Urothelium cell line (cell line): ENCODE measurements at places on chromosomes 2 and 18.
A peak's percentile ranks its signal among the peaks of the same experiment; 100 is the strongest.

DNA sequence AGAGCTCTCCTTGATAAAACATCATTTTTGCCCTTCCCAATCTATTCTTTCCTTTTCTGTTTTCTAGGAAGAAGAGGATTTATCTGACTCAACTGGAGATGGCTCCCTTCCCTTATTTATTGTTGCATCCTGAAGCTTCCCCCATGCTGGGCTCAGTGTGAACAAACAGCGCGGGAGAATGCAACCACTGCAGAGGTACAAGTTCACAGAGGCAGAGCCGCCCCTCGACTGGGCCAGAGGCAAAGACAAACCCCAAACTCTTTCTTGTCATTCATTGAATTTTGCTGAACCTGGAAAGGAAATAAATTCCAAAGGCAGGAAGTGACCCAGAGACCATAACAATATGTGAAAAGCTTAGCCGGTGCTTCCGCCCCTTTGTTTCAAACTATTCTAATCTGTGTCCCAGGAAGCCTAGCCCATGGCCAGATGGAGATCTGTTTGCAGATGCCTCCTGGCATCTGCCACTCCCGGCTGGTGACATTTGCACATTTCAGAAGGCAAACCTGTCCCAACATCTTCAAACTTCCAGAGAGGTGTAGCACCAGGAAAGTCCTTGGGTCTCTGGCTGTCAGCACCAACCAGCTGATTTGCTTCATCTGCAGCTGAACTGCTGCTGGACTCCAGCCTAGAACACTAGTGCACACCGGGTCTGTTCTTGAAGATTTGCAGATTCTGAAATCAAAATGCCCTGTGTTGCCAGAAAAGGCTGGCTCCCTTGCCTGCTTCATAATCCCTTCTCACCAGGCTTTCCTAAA is 79.4 kb upstream of the MAP4K3 start:
- no peak for DNase-seq

GRCh38 chr2:217106650-217107014 is 246.8 kb upstream of the TNP1 start:
- peak; percentile 46 for DNase-seq

DNA sequence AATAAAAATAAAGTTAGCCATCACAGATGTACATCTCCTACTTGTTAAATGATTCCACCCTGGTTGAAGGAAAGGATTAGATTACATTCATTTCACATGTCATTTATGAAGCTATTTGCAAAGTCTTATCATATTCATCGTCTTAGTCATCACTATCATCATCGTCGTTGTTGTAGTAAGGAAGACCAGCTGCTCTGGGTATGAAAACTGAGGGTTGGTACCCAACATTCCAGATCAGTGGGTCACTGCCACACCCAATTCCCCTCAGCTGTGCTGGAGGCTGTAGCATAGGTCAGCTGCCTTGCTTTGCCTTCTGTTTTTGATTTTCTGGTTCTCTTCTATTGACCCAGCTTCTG is 20.9 kb upstream of the CCBE1 start:
- DNase-seq = peak; percentile 84

GRCh38 chr2:42421157-42421485 is 60.1 kb upstream of the COX7A2L start:
- DNase-seq = no peak

DNA sequence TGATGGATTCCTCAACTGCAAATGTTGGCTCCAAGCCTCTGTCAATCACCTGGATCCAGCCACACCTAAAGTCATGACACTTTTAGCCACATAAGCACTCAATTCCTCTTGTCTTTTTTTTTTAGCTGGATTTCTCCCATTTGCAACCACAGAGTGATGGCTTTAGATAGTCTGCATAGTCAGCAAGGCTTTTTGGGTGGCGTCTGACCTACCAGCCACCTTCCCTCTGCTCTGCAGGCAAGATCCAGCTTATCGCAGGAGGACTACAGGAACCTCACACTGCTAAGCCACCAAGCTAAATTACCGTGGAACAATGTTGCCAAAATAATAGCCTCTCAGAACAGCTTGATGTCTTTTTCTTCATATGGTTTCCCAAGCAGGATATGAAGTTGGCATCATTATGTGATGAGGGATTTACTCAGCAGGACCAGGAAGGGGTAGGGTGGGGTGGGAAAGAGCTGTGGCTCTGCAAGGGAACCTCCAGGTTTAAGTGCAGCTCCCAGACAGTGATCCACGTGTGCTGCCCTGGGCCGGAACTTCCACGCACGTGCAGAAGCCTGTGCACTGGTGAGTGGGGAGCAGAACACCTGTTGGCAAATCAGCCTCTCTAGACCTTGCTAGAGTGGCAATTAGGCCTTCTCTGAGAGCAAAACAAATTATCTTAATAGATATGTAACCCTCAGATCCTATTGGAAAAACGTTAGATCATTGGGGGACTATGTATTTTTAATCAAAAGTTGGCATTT is 170.6 kb upstream of the NCK2 start:
- no peak for DNase-seq

DNA sequence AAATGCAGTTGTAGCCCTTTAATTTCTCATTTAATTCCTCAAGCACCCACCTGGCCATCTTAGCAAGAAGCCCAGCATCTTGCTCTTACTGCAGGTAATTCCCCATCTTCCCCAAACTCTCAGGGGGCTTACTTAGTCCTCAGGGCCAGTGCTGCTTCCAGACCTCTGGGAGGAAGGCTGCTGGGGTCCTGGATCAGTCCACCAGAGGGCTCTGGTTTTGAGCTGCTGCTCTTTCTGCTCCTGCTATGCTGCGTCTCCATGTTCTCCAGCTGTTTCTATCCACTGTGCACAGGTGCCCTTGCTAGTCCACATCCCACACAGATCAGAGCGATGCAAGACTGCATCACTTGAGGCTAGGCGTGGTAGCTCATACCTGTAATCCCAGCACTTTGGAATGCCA is 34.5 kb upstream of the TMEM87B start:
- no peak for DNase-seq

DNA sequence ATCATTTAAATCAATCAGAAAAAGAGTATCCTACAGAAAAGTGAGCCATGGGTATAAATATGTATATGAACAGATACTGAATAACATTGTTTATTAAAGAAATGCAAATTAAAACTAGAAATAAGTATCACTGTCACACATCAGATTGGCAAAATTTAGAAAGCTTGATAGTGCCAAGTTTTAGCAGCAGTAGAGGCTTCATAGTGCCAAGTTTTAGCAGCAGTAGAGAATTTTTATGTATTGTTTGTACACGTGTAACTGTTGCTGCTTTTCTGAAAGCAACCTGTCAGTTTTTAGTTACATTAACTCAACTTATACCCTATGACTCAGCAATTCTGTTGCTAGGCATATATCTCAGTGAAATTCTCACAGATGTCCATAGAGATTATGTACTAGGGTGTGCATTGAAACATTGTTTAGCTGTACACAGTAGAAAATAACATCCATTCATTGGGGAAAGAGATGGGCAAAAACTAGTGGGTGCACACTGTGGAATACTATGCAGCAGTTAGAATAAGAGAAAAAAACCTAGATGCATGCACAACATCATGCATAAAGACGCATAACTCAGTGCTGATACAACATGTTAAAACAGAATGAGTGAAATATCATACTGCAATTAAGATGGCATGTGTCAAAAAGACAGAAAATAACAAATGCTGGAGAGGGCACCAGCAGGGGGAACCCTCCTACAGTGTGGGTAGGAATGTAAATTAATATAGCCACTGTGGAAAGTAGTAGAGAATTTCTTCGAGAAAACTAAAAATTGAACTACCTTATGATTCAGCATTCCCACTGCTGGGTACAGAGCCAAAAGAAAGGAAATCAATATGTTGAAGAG is 294.5 kb upstream of the NT5C1B start:
- peak; percentile 14 for DNase-seq

DNA sequence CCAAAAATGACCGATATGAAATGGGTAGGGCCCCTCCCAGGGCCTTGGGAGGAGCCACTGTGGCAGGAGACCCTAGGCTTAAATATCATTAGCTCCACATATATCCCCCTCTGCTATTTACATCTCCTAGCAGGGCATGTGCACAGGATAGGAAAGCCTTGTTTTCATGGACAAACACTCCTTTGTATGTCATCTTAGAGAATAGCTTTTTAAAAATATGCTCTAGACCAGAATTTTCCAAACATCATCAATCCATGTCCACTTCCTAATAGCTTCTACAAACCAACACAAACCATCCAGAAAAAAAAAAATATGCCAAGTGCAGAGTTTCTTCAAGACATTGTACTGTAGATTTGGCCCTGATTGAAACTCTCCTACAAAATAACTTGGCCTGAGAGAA is 10.8 kb downstream of the DAPL1 start:
- DNase-seq = no peak

GRCh38 chr18:50071397-50071796 is 123.5 kb downstream of the MYO5B start:
- DNase-seq = no peak

DNA sequence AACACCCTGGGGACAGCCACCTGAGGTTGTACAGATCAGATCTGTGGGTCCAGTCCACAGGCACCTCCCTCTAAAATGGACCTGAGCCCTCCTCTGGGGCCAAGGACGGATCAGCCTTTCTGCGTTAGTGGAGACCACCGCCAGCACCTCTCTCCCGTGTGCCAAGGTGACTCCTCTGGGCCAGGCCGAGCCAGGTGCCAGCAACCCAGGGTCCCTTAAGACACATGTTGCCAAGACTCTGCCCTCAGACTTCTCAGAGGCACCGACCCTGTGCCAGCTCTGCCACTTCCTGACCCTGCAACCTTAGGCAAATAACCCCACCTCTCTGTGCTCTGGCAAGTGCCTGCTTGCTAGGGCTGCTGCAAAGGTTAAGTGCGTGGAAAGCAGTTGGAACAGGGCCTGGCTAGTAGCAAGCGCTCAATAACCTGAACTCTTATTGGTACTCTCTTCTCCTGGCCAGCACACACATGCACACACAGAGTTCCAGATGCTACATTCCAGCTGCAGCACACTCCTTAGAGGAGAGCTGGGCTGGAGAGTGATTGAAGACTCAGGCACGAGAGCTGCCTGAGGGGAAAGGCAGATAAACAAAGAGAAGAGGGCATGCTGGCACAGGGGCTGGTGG is 105.6 kb downstream of the TNS1 start:
- DNase-seq = no peak

- peak; percentile 3 for DNase-seq
Observed at GRCh38 chr18:25289001-25289631, 62.9 kb downstream of the ZNF521 start.
